Right kidney (tissue), 9 donors: ENCODE measurements at places on chromosomes 6 and 20.

- no peak for DNase-seq
Measured at GRCh38 chr6:26489996-26490964, 9.8 kb upstream of the BTN1A1 start.

- DNase-seq = no peak
Measured at GRCh38 chr20:550611-551010, 7.0 kb upstream of the CSNK2A1 start.

- no peak for DNase-seq
Measured at GRCh38 chr20:7716286-7716972, 223.8 kb downstream of the HAO1 start.

DNA sequence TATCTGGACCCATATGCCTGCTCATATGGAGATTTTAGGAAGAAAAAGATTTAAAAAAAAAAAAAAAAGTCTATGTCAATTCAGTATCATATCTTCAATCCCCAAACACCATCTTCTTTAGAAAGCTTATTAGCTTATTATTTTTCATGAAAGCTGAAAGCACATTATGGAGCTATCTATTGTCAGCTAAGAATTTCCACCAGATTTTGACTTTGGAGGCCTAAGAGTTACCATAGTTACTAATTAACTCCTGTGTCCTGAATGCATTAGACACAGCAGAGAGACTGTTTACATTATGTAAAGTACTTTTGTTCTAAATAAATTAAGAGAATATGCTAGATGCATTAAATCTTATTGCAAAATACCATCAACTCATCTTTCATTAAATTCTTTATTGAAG lies 255.5 kb upstream of the NRSN1 start:
- no peak for DNase-seq

GRCh38 chr6:13655700-13656099 lies 40.6 kb downstream of the NOL7 start:
- DNase-seq = no peak

DNA sequence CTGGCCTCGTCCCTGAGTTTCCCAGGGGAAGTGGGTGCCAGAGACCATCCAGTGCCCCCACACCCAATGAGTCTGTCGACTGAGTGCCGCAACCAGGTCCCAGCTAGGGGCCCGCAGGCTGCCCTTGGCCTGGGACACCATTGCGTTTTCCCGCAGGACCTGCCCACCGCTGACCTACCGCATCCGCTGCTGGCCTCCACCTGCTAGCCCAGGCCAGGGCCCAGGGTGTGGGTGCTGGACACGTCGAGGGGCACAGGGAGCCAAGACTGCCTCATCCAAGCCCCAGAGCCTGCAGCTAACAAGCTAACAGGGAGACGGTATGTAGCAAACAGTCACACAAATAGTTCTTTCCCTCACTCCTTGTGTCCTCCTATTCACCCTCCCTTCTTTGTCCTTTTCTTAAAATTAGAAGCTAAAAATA lies 97.7 kb downstream of the TMEM242 start:
- DNase-seq = no peak

- no peak for DNase-seq
Measured at GRCh38 chr6:45756606-45757005, 259.1 kb downstream of the CLIC5 start.

GRCh38 chr6:129843573-129843972 lies 17.5 kb downstream of the TMEM244 start:
- DNase-seq = no peak
